NCI-H1436 treated with DMSO at 0.1 percent for 48 hours (cell line): ENCODE measurements at places on chromosomes 12 and 14.

DNA sequence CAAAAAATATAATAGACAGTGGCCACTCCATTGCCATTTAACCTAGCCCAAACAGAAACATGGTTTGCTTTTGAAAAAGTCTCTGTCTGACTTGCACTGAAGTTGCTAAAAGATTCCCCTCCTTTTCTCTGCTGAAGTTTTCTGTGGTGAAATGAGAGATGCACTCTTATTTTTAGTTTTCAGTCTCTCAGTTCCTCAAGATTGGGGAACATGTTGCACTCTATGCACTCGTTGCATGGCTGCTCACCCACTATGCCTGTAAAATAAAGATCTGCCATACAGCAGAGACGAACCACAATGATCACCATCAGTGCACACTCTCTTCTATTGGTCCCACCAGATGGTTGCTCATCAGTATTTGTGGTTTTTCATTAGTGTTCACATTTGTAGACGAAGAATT is 13.1 kb upstream of the DAAM1 start:
- no peak for DNase-seq

GRCh38 chr14:102272392-102272791 is 32.6 kb downstream of the MOK start:
- DNase-seq = no peak

GRCh38 chr12:3228552-3228951 is 151.4 kb downstream of the TSPAN9 start:
- DNase-seq = no peak

- DNase-seq = no peak
These were observed 89.6 kb upstream of the ATF7IP start for GRCh38 chr12:14275886-14276285.

- DNase-seq = no peak
These were observed 16.3 kb downstream of the MUCL1 start for GRCh38 chr12:54870617-54871016.

DNA sequence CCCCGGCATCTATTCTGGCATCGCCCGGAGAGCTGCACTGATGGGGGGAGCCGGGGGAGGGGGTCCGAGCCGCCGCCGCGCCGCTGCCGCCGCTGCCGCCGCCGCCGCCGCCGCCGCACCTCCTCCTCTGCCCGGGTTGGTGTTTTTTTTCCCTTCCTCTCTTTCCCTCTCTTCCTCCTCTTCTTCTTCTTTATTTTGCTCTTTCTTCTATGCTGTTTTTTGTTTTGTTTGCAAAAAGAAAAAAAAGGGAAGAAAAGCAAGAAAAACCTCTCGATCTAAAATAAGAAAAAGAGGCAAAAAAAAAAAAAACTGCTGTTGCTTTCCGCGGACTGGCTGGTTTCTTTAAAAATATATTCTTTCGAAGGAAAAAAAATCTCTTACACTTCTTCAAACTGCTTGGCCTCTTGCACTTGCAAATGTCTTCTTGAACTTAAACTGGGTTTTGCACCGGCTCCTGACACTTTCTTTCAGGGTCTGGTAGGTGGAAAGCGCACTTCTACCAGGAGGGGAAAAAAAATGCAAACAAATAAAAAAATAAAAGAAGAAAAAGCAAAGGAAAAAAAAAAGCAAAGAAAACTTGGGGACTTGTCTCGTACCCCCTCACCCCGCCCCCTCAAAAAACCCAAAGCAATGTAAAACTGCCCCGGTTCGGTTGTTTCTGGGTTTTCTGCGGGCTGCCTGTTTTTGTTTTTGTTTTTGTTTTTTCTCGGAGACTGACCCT is 616 bp downstream of the BCL11B start:
- no peak for DNase-seq

DNA sequence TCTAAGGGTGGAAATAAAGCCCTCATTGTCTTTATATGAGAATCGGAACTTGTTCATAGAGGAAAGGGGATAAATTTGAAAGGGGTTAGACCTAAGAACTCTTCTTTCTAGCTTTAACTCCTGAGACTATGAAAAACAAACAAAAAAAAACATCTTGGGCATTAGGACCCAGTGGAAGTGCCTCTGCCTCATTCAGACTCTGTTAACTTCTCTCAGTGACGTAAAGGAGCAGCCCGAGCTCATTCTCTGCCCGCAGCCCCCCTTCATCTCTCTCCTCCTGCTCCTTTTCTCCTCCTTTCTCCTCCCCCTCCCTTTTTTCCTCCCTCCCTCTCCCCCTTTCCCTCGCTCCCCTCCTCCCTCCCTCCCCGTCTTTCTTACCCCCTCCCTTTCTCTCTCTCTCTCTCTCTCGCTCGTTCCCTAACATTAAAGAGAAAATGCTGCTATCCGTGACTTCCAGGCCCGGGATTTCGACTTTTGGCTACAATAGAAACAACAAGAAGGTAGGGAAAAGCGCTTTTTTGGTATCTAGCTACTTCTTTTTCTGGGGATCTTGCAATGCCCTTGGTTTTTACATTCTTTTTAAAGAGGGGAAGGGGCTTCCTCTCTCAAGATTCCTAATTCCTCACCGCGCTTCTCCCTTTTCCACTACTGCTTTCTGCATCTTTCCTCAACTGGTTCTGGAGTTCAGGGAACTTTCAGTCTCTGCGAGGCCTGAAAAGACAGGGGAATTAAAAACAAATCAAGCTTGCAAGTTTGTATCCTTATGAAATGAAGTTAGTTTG is at the start of gene RBMS2:
RBMS2 (plus strand) TSS at position 231 of the 782 bp plus-strand sequence; CDS start at position 435, 204 bp downstream.
- DNase-seq = peak; percentile 78

DNA sequence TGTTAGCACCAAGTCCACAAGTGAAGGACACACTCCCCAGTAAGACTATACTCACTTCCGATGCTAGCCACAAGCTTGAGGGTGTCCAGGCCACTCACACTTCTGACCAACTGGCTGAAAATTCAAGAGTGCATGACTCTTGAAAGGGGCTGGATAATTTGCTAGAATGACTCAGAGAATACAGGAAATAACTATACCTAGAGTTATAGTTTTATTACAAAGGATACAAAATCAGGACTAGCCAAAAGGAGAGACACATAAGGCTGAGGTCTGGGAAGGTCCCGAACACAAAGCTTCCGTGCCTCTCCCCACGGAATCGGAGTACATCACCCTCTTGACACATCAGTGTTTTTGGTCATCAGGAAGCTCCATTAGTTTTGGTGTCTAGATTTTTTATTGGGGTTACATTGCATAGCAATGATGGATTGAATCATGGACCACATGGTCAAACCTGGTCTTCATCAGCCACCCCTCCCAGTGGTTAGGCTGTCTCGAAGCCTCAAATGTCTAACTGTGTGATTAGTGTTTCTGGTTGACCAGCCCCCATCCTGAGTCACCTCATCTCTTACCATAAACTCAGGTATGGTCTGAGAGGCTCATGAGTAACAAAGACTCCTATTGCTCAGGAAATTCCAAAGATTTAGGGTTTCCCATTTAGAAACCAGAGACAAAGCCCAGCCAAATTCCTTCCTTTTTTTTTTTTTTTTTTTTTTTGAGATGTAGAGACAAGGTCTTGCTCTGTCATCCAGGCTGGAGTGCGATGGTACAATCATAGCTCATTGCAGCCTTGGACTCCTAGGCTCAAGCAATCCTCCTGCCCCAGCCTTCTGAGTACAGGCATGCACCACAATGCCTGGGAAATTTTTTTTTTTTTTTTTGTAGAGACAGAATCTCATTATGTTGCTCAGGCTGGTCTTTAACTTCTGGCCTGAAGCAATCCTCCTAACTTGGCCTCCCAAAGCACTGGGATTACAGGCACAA is 472.0 kb upstream of the TBX3 start:
- no peak for DNase-seq

DNA sequence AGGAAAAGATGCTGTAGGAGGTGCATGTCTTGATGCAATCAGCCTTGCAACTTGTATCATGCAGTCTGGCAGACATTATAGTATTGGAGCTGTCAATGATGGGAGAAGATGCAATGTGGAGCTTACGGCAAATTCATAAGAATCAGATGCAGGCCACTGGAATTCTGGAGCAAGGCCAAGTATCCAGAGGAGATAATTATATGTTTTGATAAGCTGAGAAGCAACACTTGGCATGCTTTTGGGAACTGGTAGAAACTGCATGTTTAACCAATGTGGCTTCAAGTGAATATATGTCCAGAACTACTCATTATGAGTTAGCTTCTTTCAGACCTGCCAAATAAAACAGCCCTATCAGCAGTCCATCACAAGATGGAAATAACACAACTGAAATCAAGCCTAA is 249.1 kb upstream of the PPFIA2 start:
- DNase-seq = no peak

- DNase-seq = no peak
These were observed 35.9 kb upstream of the KCNMB4 start for GRCh38 chr12:70330158-70330557.

DNA sequence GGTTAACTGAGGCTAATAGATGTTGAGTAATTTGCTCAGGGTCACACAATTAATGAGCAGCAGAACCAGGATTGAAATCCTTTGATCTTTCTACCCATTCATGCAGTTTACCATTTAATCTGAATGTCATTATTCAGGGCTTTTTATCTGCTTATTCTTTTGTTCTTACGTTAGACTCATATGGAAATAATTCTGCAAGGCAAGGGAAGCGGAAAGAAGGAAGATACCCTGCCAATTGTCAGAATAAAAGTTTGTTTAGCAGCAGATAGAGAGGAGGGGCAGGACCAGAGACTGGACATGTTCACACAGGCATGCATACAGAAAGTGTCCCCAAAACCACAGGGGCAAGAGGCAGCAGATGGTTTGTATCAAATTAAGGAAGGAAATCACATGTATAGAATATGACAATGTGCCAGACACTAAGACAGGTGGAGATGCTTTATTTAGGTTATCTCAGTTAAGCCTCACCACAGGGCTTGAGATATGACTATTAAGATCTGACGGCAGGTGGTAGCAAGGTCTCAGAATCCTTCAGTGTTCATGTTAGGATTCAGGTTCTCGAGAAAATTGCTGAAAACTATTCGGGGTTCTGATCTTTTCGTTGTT is 29.8 kb downstream of the BRMS1L start:
- no peak for DNase-seq

DNA sequence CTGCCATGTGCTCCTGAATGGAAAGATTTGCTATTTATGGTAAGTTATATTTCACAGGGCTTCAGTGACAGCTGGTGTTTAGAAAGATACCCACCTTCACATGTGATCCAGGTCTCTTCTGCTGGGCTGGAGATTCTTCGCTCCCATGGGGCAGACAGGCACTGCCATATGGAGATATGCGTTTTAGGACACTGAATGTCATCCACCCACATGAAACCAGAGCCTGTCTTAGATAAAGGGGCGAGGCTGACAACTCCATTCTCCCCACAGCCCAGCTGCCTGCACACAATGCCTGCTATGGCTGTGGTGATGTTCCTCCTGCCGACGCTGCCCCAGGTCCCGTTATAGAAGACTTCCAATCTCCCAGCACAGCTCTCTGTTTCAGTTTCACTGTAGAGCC is 69.4 kb downstream of the ACSM4 start:
- DNase-seq = no peak

DNA sequence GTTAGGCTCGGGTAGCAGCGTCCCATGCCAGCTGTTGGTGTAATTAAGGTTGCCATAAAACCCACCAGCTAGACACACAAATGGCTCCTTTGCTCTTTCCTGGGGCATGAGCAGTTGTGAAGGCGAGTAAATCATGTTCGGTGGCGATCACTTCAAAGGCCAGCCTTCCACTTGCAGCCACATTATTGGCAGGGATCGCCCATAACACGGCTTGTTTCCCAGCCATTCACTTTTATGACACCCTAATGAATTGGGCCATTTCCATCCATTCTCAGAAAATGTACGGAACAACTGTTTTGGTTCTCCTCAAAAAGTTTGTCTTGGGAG is 63.4 kb downstream of the BEGAIN start:
- no peak for DNase-seq

- DNase-seq = no peak
These were observed 6.0 kb upstream of the ATP23 start for GRCh38 chr12:57935331-57935730.

DNA sequence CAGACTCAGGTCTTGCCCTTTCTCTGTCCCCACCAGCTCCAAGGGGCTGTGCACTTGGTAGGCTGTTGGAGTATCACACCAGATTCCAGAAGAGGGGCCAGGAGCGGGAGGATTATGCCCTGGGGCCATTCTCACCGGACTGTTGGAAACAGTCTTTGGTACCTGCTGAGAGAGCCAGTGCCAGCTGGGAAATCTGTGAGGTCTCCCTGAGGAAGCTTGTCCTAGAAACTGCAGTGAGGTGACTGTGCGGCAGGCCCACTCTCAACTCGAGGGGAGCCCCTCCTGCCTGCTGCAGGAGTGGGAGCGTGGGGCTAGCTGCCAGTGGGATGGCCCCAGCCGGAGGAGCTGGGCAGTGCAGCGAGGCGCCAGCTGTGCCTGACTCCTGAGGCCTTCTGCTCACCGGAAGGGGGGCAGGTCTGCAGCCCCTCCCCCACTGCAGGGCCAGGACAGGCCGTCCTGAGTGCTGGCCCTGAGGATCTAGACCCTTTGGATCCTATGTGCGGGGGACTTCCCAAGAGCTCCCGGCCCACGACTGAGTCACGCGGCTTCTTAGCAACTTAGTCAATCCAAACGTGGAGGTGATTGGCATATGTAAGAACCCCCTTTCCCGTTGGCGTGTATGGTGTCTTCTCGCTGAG is 295.2 kb downstream of the CACNA1C start:
- no peak for DNase-seq

GRCh38 chr14:20733684-20734429 is 11.8 kb upstream of the EDDM3A start:
- no peak for DNase-seq

GRCh38 chr12:80269803-80270552 is 170.6 kb downstream of the OTOGL start:
- DNase-seq = no peak

DNA sequence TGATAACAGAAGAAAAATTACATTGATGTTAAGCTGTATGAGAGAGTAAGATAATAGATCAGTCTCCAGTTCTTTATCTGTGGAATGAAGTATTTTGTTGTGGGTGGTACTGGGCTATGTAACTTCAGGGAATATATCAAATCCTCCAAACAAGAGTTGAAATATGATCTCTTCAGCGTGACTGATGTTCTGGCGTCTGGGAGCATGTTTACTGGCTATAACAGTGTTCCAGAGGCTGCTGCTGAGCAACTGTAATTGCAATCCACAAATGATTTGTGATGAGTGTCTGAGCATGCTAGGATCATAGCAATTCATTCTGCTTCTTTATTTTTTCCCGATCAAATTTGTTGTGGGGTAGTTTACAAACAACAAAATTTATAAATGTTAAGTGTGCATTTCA is 18.6 kb upstream of the CCDC198 start:
- no peak for DNase-seq

DNA sequence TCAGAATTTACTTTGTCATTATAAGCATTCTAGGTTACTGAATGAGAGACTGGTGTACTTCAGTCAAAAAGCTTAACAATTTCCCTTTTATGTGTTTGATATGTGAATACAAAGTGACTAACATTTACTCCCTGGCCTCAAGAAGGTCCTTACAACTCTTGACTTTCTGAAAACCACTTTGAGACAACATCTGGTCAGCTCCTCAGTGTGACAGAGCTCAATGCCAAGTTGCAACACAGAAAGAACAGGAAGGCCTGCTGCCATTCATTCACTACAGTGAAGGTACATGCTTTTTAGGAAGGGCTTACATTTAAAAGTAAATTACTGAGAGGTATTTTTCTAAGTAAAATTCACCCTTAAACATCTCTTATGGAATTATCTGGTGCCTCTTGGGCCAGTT is 2.3 kb upstream of the NAA30 start:
- DNase-seq = no peak
